Calu3 (cell line): ENCODE measurements at places on chromosomes 4 and X. TPM values are rescaled to one million over a fixed set of nuclear protein-coding genes. Genes with fewer than 3 reads are reported as not detected.

The S100P gene
- total RNA-seq, result 365 and 600 TPM in 2 replicates

The HTN1 gene
- total RNA-seq, result not detected in 2 replicates

DNA sequence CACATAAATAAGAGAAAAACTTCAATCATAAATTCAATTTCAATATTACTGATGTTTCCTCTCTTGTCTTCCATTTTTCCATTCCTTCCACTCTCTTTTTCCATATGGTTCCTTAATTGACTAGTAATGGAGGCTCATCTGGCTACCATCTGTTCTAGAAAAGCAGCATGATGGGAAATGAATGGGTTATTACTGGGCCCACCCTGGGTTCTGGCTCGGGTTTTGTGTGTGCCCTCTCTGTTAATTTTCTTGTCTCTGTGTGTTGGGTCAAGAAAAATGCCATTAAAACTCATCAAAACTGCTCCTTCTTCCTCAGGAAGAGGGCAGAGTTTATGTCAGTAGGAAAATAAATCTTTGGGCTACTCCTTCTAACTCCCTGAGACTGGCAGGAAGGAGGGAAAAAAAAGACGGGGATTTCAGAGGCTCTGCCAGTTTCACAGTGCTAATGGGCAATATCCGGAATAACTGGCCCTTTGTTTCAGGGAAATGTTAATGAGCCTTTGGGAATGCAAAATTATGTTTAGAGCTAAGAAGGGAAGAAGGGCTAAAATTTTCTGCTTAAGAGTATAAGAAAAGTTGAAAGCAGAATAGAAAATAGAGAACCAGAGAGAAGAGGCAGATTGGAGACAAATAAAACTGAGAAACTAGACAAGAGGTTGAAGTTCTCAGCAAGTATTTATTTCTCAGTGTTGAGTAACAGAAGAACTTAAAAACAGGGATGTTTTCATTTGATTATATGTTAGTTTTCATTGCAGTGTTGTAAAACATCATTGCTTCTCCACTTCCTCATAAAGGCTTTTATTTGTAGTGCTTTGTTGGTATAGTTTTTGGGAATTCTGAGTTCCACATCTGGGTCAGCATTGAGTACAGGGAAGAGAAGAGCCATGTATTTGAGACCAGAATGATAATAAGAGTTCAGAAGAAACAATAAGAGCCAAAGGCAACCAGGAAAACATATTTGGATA is 19.7 kb downstream of the GABRB1 start:
- no peak for DNase-seq
- peaks cover 17% of the 10 kb centered on the region for H3K27me3 ChIP-seq
- H3K27ac ChIP-seq, result no peak overlapping the region
- no peak overlapping the region for H3K4me3 ChIP-seq

GRCh38 chrX:133983256-133983973 is 2.0 kb downstream of the GPC3 start:
- H3K4me3 ChIP-seq, result no peak overlapping the region
- H3K4me1 ChIP-seq, result no peaks in the 10 kb centered on the region
- H3K36me3 ChIP-seq, result peaks cover 4% of the 10 kb centered on the region
- DNase-seq, result no peak

The FAM156B gene
- 8.4 and 9.3 TPM in 2 replicates for total RNA-seq

GRCh38 chr4:153257151-153257620 is 52.9 kb downstream of the TRIM2 start:
- no peak overlapping the region for H3K27ac ChIP-seq
- no peak for DNase-seq
- no peaks in the 10 kb centered on the region for H3K27me3 ChIP-seq
- no peaks in the 10 kb centered on the region for H3K36me3 ChIP-seq
- no peaks in the 10 kb centered on the region for H3K4me1 ChIP-seq

DNA sequence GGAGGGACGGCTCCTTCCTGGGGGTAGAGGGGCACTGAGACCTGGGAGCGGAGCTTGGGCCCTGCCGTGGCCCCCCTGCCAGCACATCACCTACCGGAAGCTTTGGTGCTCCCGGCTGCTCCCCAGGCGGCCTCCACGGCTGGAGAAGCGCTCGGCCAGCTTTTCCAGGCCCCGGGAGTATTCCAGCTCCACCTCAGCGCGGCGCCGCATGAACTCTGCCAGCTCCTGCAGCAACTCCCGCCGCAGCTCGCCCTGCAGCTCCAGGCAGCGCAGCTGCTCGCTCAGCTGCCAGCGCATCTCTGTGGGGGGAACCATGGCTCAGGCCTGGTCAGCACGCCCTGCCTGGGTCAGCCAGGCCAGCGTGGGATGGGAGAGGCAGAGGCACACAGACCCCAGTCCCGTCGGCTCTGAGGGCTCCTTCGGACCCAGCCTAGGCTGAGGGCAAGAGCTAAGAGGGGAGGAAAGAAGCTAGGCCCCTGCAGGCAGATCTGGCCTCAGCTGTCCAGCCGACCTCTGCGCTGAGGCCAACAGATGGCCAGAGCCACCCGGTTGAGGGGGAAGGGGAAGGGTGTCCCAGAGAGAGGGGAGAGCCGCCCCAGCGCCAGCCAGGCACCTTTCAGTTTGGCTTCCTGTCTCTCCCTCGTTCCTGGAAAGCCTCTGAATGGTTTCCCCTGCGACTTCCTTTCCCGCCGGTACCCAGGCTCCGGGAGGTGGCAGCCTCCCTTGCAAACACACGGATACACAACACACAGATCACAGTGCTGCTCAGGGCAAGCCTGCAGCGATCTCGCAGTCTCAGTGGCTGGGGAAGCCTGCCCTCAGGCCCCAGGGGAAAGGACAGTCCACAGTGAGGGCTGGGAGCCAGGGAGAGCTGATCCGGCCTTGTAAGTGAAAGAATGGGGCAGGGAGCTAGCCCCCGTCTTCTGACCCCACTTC is 4.3 kb downstream of the ARHGAP4 start:
- peaks cover 34% of the 10 kb centered on the region for H3K27me3 ChIP-seq
- peaks cover 4% of the 10 kb centered on the region for H3K36me3 ChIP-seq
- peaks cover under 1% of the 10 kb centered on the region for H3K4me1 ChIP-seq

- H3K27ac ChIP-seq, result no peak overlapping the region
- no peaks in the 10 kb centered on the region for H3K36me3 ChIP-seq
- no peaks in the 10 kb centered on the region for H3K27me3 ChIP-seq
- H3K4me1 ChIP-seq, result no peaks in the 10 kb centered on the region
Measured at GRCh38 chr4:169307576-169307975, 36.8 kb upstream of the SH3RF1 start.

DNA sequence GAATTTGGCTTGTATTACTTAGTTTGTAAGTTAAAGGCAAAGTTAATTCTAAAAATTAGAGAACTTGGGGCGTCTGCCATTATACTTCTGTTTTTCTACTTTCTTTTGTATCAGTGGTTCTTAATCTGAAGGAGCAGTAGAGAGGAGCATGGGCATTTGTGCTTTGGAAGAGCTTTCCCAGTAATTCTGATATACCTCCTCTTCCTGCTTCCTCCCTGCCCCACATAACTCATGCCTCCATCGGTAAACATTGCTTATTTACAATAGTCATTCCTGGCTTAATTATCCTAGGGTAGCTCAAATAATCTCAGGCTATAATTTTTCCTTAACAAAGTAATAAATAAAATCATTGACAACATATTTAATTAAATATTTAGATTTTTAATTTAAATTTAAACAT is 37.1 kb upstream of the SPARCL1 start:
- no peaks in the 10 kb centered on the region for H3K27me3 ChIP-seq
- no peak overlapping the region for H3K27ac ChIP-seq
- H3K4me1 ChIP-seq, result no peaks in the 10 kb centered on the region
- no peak overlapping the region for H3K4me3 ChIP-seq
- no peak for DNase-seq
- H3K36me3 ChIP-seq, result no peaks in the 10 kb centered on the region

DNA sequence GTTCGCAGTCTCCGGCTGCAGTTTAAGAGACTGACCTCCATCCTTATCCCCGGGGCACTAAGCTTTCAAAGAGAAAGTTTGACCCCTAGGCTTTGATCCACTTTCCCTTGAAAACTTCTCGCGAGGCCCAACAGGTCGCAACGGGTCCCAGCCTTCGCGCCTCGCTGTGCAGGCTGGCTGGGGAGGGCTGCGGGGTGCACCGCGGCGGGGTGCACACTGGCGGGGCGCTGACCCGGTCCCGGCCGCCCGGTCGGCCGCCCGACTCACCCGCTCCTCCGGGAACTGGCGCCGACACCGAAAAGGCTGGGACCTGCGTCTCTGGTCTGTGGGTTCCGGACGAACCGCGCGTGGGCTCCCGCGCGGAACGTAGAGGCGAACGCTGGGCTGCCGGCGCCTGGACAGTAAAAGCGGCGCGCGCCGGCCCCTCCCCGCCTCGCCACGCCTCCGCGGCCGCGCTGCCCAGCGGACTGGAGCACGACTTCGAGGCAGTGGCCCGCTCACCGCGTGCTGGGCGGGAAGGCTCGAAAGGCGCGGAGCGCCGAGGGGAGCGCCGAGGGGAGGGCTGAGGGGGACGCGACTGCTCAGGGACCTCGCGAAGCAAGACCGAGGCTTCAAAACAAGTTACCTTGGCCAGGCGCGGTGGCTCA is at the start of gene TAF7L:
Gene TAF7L (minus strand): TSS at position 378 of the 647 bp plus-strand sequence. CDS start 3,791 bp downstream, outside the sequence.
- H3K27ac ChIP-seq, result no peak within 1 kb of the TSS
- no peaks in the 10 kb centered on the region for H3K4me1 ChIP-seq
- H3K4me3 ChIP-seq, result no peak within 1 kb of the TSS
- H3K36me3 ChIP-seq, result no peaks in the 10 kb centered on the region
- no peak for DNase-seq

GRCh38 chr4:26815706-26816105 is 44.9 kb upstream of the STIM2 start:
- no peak overlapping the region for H3K4me3 ChIP-seq
- DNase-seq, result no peak
- peaks cover 8% of the 10 kb centered on the region for H3K4me1 ChIP-seq
- no peaks in the 10 kb centered on the region for H3K36me3 ChIP-seq
- no peaks in the 10 kb centered on the region for H3K27me3 ChIP-seq
- H3K27ac ChIP-seq, result no peak overlapping the region

GRCh38 chrX:10051866-10052480 is 84.8 kb downstream of the CLDN34 start:
- H3K4me3 ChIP-seq, result no peak overlapping the region
- H3K27me3 ChIP-seq, result no peaks in the 10 kb centered on the region
- DNase-seq, result no peak
- H3K36me3 ChIP-seq, result no peaks in the 10 kb centered on the region
- H3K27ac ChIP-seq, result no peak overlapping the region
- H3K4me1 ChIP-seq, result no peaks in the 10 kb centered on the region

- H3K27ac ChIP-seq, result peak overlapping the region; percentile 81
- H3K4me3 ChIP-seq, result peak overlapping the region; percentile 40
- peaks cover 28% of the 10 kb centered on the region for H3K4me1 ChIP-seq
- H3K27me3 ChIP-seq, result no peaks in the 10 kb centered on the region
- peaks cover 10% of the 10 kb centered on the region for H3K36me3 ChIP-seq
- DNase-seq, result no peak
Measured at GRCh38 chrX:18994713-18995112, 10.8 kb upstream of the PHKA2 start.

GRCh38 chr4:16687011-16687410 is 211.4 kb downstream of the LDB2 start:
- H3K27ac ChIP-seq, result no peak overlapping the region
- no peaks in the 10 kb centered on the region for H3K27me3 ChIP-seq
- no peak overlapping the region for H3K4me3 ChIP-seq
- H3K4me1 ChIP-seq, result no peaks in the 10 kb centered on the region
- no peaks in the 10 kb centered on the region for H3K36me3 ChIP-seq
- no peak for DNase-seq

- no peaks in the 10 kb centered on the region for H3K27me3 ChIP-seq
- peak overlapping the region; percentile 19 for H3K4me3 ChIP-seq
- H3K36me3 ChIP-seq, result no peaks in the 10 kb centered on the region
- peaks cover 8% of the 10 kb centered on the region for H3K4me1 ChIP-seq
- H3K27ac ChIP-seq, result no peak overlapping the region
Measured at GRCh38 chr4:20418861-20419451, 167.3 kb downstream of the SLIT2 start.

- H3K4me3 ChIP-seq, result no peak overlapping the region
- H3K27me3 ChIP-seq, result peaks cover 60% of the 10 kb centered on the region
- H3K27ac ChIP-seq, result no peak overlapping the region
- no peaks in the 10 kb centered on the region for H3K36me3 ChIP-seq
- peaks cover 15% of the 10 kb centered on the region for H3K4me1 ChIP-seq
Measured at GRCh38 chr4:7218686-7219085, 26.3 kb downstream of the SORCS2 start.

DNA sequence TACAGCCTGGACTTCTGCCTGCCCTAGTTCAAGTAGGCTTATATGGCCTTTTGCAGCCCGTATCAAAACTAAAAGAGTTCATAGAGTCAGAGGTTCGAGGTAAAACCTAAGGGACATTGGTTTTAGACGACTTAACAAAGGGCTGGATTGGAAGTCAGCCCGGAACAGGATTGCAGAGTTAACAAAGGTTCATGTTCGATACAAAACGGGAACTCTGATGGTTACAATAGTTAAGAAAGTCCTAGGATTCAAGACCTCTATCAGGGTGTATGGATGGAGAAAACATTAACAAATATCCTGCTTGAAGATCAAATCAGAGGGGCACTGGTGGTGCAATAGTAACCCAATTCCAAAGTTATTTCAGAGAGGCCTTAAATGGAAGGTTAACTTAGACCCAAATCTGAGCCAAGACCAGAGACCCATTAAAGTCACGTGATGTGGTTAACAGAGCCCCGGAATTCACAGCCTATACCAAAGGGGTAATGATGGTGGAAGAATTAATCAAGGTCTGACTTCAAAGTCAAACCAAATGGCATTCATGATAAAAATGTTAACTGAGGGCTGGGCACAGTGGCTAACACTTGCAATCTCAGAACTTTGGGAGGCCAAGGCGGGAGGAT is 656 bp upstream of the ZNF630 start:
- peaks cover 15% of the 10 kb centered on the region for H3K36me3 ChIP-seq
- H3K27ac ChIP-seq, result peak overlapping the region; percentile 86
- DNase-seq, result no peak
- peak overlapping the region; percentile 88 for H3K4me3 ChIP-seq

The MMRN1 gene
- not detected in 2 replicates for total RNA-seq

- no peak overlapping the region for H3K27ac ChIP-seq
- peaks cover 35% of the 10 kb centered on the region for H3K4me1 ChIP-seq
- DNase-seq, result no peak
- H3K27me3 ChIP-seq, result no peaks in the 10 kb centered on the region
- H3K36me3 ChIP-seq, result no peaks in the 10 kb centered on the region
- H3K4me3 ChIP-seq, result no peak overlapping the region
Measured at GRCh38 chr4:140047786-140048185, 106.2 kb downstream of the MAML3 start.

The ABHD18 gene
- 7.3 and 8.5 TPM in 2 replicates for total RNA-seq

- no peak for DNase-seq
- H3K36me3 ChIP-seq, result no peaks in the 10 kb centered on the region
- peaks cover 14% of the 10 kb centered on the region for H3K4me1 ChIP-seq
- H3K4me3 ChIP-seq, result no peak overlapping the region
Measured at GRCh38 chrX:104670051-104670450, 104.1 kb downstream of the IL1RAPL2 start.

The FAM47E gene
- 0.57 and 1.1 TPM in 2 replicates for total RNA-seq

- no peaks in the 10 kb centered on the region for H3K36me3 ChIP-seq
- DNase-seq, result no peak
- H3K4me1 ChIP-seq, result peaks cover 8% of the 10 kb centered on the region
- no peak overlapping the region for H3K4me3 ChIP-seq
- no peak overlapping the region for H3K27ac ChIP-seq
- no peaks in the 10 kb centered on the region for H3K27me3 ChIP-seq
Measured at GRCh38 chr4:158965226-158965625, 137.7 kb upstream of the RAPGEF2 start.

- no peaks in the 10 kb centered on the region for H3K4me1 ChIP-seq
- H3K36me3 ChIP-seq, result no peaks in the 10 kb centered on the region
- no peak overlapping the region for H3K4me3 ChIP-seq
- DNase-seq, result no peak
- no peak overlapping the region for H3K27ac ChIP-seq
- H3K27me3 ChIP-seq, result no peaks in the 10 kb centered on the region
Measured at GRCh38 chr4:52425751-52426326, 233.3 kb downstream of the USP46 start.
